Fibroblast of skin of scalp (primary cell): ENCODE measurements at places on chromosomes 11 and 22.

- DNase-seq = peak; percentile 30
These were observed 2.5 kb upstream of the CXCR5 start for GRCh38 chr11:118881228-118881627.

GRCh38 chr11:119624102-119624615 lies 104.8 kb downstream of the NECTIN1 start:
- DNase-seq = no peak

DNA sequence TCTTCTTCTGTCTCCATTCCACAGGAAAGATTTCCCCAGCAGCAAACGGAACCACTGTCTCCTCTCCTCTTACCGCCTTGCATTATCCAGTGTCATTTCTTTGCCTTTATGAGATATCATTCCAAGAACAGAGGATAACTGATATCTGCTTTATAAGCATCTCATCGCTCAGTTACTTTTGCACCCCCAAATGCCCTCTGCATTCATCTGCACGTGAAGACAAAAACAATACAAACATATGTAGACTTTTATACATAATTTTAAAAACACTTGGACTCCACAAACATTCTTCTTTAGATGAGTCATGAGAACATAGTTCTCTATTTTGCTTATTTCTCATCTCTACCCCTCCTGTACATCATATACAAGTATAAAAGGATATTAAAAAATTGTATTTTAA lies 512 bp upstream of the OR51T1 start:
- peak; percentile 4 for DNase-seq

GRCh38 chr11:105189581-105189980 lies 50.0 kb upstream of the CARD18 start:
- no peak for DNase-seq

GRCh38 chr11:45247433-45247832 lies 38.7 kb downstream of the SYT13 start:
- DNase-seq = no peak

DNA sequence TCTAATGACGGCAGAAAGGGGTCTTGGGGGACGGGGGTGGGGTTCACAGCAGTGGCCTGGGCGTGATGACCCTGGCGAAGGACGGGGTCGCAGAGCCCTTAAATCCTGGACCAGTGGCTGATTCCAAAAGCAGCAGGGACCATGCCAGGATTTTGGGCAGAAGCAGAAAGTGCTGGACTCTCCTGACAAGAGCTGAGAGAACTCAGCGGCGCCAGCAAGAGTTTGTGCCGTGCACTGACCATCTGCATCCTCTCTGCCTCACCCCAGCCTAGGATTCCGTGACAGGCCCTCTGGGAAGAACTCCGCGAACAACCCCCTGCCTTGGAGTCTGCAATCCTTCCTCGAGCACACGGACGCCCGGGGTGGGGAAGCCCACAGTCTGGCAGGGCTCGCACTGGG lies 644 bp upstream of the NDUFV1 start:
- DNase-seq = peak; percentile 32

GRCh38 chr11:74791333-74792100 lies 42.9 kb downstream of the RNF169 start:
- DNase-seq = no peak

DNA sequence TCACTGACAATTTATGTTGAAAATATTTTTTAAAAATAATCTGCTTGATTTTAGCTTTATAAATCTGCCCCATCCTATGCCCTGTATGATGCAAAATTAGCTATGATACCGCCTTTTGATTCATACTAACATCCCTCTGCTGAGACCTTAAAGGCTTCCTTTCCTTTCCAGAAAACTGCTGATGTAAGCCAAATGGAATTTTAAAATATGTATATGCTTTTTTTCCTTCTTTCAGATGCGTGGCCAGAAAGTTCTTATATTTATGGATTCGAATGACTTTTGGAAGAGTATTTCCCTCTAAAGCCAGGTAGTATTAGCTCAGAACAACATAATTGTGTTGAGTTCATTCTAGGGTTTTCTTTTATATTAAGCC lies 34.5 kb downstream of the SFI1 start:
- DNase-seq = peak; percentile 68

DNA sequence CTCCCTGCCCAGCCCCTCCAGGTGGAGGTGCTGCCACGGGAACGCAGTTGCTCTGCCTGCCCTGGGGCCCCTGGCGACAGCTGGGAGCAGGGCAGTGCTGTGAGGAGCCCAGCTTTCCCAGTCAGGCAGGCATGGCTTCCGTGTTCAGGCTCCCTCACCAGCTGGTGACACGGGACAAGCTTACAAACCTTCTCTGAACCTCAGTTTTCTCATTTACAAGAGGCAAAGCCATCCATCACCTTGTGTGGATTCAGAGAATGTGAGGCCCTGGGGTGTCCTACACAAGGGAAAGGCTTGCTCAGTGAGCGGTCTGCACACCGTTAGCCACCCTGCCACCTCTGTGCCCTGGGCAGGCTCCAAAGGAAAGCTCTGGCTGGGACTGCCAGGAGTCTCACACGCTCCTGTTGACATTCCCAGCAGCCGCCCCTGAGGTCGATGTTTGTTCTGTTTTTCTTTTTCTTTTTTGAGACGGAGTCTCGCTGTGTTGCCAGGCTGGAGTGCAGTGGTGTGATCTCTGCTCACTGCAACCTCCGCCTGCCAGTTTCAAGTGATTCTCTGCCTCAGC lies 23.5 kb downstream of the SUN2 start:
- DNase-seq = no peak

GRCh38 chr11:2586087-2586792 lies 113.6 kb downstream of the KCNQ1OT1 start:
- no peak for DNase-seq

DNA sequence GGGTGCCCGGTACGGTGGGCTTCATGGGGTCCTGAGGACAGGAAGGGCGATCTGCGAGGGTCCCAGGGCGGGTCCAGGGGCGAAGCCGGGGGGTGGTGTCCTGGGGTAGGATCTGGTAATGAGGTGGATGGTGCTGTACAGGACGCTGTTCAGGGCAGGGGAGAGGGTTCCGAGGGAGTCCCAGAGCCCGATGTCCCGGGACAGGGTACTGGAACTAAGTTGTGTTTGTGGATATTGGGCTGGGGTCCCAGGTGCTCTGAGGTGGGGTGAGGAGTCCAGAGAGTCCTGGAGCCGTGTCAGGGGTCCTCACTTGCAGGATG lies 426 bp downstream of the LZTR1 start:
- no peak for DNase-seq

DNA sequence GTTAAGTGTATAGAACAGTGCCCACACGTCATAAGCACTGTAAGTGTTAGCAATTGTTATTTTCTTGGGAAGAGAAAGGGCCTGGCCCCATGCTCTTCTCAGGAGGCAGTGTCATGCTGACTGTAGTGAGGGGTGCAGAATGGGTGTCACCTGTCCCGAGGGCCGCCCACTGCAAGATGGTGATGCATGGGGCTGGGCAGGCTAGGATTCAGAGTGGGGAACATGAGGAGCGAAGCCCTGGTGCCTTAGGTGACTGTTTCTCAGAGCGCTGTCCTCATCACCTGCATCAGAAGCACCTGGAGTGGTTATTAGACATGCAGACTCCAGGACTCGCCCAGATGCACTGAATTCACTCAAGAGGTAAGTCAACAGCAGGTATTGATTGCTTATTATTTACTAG lies 101.0 kb upstream of the PARVA start:
- no peak for DNase-seq

- no peak for DNase-seq
These were observed 280.3 kb downstream of the RAB38 start for GRCh38 chr11:87894961-87895360.

- no peak for DNase-seq
These were observed 352.8 kb upstream of the FAT3 start for GRCh38 chr11:91871791-91872190.

DNA sequence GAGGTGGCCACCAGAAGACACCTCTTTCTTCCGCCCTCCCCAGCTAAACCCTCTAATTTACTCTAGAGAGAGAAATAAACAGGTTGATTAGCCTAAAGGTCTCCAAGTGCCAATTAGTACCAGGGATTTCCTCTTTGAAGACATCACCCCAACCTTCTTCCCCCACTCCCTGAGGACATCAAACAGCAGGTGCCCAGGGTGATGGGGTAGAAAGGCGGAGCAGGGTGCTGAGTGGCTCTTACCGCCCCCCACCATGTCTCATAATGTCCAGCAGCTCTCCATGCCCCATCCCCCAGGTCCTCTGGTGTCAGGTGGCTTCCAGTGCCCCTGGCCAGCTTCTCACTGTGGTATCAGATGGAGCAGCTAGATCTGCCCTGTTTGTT lies 5.3 kb upstream of the GNAZ start:
- DNase-seq = no peak

DNA sequence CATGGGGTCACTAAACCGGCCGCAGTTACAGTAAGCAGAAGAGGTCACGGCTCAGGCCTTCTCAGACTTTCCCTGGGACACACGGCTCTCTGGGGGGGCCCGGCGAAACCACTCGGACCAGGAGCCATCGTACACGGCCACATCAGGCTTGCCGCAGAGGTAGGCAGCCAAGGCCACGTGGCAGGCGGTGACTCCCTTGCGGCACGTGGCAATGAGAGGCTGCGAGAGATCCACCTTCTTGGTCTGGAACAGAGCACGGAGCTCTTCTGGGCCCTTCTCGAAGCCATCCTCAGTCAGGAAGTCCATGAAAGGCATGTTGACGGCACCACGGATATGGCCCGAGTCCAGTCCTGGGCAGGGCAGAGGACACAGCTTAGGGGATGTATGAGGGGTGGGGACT lies 8.3 kb downstream of the TST start:
- no peak for DNase-seq

- DNase-seq = no peak
These were observed 16.6 kb downstream of the GDPD5 start for GRCh38 chr11:75509020-75509720.

DNA sequence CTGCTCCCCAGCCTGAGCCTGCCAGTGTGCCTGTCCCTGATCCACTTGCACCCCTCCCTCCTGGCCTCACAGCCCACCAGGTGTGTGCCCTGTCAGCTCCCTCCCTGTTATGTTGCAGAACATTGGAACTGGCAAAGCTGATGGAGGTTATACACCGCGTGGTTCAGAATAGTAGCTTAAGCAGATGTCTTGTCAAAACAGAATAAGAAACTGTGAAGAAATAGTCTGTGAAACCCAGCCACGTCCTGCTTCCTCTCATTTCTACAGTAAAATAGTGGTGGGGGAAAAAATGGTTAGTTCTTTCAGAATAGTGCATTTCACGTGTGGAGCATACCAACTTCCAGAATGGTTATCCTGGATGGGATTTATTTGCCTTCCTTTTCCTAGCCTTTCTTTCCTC lies 161.2 kb upstream of the NAV2 start:
- DNase-seq = no peak

- no peak for DNase-seq
These were observed 13.2 kb upstream of the TRIM34 start for GRCh38 chr11:5611627-5612026.

DNA sequence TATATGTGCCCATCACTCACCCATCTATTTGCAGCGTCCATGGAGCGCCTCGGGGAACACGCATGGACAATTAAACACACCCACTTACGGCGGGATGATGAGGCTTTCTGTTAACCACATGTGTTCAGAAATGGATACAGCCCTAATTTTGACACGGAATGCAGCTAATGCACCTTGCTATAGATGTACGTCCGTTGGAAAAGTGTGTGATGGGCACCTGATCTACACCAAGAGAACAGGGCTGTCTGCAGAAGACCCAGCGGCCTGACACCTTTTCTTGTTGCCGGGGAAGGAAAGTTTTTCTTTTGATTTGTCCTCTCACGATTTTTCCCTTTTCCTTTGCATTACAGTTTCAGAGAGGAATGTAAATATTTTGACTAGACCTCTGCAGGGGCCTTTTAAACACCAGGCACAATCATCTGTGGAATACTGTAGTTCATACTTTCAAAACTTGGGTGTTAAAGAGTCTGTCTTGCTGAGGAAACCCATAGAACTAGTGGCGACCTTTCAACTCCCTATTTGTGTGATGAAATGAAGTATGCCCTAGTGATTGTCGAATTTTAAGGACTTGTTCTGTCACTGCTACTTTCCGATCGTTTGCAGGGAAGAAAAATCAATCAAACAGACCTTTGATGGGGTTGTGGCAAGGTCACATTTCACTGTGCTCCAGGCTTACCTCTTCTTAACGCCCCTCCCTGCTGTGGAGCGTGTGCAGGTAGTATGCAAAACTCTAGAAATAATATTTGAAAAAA lies 16.5 kb upstream of the PAX6 start:
- peak; percentile 58 for DNase-seq

GRCh38 chr11:1733009-1733715 lies 17.2 kb downstream of the IFITM10 start:
- no peak for DNase-seq

GRCh38 chr11:15720460-15720859 lies 605.7 kb downstream of the INSC start:
- DNase-seq = no peak

- DNase-seq = no peak
These were observed 48.7 kb downstream of the DDX6 start for GRCh38 chr11:118742304-118742703.

DNA sequence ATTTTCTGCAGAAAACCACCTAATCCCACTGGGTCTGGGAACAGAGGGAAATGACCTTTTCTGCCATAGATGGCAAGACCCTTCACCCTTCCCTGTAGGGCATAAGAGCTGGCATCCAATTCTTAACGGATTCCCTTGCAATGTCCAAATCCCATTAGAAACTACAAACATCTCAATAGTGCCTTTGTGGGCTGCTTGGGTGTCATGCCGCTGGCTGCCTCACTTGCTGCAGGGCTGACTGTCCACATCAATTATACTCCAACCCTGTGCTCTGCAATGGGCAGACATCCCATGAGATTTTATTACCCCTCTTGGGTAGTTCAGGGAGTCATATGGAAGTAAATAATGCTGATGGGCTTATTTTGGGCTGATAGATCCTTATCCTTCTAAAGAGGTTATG lies 7.3 kb downstream of the GRAP2 start:
- DNase-seq = no peak

- DNase-seq = no peak
These were observed 75.2 kb downstream of the ZNRF3 start for GRCh38 chr22:28958611-28959010.

DNA sequence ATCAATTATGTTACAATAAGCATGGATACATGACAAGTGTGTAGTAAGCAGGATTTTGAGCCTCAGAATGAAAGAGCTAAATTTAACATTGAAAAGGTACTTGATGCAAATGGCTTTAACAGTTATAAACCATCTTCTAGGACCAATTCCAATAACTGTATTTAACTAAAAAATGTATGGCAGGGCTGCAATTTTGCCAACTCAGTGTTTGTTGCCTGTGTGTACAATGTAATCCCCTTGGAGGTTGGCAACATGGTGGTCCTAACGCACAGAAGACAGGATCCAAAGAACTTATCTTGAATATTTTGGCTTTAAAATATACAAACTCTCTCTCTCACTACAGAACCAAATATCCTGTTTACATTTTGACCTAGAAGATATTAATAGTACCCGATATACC lies 2314.1 kb downstream of the LRRC4C start:
- DNase-seq = no peak

DNA sequence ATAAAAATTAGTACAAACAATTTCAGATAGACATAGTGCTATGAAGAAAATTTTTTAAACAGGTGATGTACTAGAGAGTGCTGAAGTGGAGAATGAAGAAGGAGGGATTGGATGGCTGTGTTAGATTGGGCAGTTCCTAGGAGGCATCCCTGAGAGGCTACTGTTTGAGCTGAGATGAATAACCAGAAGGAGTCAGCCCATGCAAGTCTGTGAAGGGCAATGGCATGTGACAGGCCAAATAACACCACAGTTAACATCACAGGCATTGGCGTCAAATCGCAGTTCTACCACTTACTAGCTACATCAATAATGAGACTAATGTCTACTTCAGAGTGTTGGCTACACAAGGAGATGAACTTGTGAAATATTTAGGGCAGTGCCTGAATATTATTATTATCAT lies 35.4 kb downstream of the HORMAD2 start:
- peak; percentile 17 for DNase-seq
